ENCODE measurements at places on chromosomes 4 and X.

DNA sequence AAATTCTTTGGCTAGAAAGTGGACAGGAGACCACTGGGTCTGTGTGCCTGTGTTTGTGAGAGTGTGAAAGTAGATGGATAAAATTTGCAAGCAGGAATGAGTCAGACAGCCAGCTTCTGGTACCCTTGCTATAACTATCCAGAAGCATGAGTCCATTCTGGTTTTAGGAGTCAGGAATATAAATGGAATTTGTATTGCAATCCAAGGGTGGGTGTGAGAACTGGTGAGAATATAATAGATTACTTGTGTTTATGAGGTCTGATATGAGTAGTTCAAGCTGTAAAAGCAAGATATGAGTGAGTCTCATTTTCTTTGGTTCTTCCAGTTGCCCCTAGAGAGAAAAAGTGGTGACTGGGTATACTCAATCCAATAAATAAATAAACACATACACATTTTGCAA is 212.7 kb upstream of the TAPT1 start:
- DNase-seq = no peak

DNA sequence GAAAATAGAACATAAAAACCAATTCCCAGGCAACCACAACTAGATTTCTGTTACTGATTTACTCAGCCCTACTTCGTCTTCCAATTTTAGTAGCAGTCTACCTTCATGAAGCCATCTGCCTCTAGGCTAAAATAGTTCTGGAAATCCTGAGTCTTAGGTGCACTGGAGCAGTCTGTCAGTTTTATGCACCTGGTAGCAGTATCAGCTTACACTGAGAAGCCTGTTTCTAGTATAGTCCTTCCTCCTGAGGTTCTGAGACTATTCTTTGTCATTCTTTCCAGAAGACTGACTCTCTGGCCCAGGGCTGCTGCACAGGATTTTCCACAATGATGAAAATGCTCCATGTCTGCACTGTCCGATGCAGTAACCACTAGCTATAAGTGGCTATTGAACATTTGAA is 16.9 kb upstream of the HPRT1 start:
- DNase-seq = no peak

DNA sequence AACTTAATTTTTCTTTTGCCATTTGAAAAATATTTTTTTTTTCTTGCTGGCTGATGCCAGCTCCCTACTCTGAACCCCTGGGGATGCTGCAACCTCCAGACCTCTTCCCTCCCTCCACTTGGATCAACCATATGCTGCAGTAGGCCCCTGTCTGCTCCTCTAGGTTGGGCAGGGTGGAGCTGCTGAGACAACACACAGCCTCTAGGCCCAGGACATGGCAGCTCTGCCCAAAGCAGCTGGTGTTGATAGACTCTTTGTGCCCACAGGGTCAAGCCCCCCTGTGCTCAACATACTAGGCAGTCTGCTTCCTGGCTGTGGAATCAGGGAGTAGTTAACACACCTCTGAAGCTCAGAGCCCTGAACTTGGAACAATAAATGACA is 19.9 kb upstream of the CLNK start:
- no peak for DNase-seq

- no peak for DNase-seq
These were observed 415 bp upstream of the TENM3 start for GRCh38 chr4:182242787-182243186.

- DNase-seq = no peak
These were observed 390.7 kb upstream of the CTSO start for GRCh38 chr4:156344397-156344796.

DNA sequence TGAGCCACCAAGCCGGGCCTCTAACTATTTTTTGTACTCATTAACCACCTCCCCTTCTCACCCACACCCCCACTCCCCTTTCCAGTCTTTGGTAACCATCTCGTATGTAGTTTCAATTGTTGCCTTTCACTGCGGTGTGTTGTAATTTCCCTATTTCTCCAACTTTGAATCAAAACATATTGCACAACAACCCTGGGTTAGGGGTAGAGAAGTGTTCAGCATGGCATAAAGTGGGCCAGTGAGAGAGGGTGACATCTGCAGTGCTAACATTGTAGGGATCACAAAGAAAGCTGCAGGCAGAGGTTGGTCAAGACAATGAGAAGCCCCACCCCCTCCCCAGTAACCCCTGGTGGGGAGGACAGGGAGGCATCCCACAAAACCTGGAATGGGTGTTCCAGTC is 92.7 kb downstream of the SPATA18 start:
- no peak for DNase-seq

DNA sequence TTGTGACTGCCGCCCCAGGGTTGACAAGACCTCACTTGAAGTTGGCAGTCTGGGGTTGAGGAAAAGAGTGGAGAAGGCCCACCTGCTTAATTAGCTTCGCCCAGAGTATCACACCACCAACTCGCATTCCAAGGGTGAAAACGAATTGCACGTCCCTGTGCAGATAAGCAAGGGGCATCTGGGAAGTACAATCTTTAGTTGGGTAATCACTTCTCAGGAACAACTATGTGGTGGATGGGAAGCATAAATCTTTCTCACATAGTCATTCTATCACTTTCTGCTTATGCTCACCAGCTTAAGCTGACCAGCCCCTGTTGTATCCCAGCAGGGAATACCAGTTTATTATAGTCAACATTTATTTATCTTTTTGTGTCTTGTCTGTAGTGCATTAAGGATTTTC is 14.3 kb downstream of the SPCS3 start:
- DNase-seq = no peak

DNA sequence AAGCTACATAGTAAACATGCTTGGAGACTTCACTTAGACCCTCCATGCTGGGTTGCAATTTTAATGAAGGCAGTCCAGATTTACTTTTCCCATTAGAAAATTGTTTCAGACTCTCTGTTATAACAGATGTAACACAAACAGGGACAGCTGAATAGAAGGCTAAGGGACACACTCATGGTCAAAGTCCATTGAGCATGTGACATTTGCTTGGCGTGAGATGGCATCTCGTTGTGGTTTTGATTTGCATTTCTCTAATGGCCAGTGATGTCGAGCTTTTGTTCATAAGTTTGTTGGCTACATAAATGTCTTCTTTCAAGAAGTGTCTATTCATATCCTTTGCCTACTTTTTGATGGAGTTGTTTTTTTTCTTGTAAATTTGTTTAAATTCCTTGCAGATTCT is 358.2 kb upstream of the CLNK start:
- DNase-seq = no peak

All from stimulated activated naive CD8-positive, alpha-beta T cell treated with anti-CD3 and anti-CD28 coated beads, Interleukin-15, amount 100 ng/mL, for 72 hours (primary cell).